ENCODE measurements at places on chromosomes 4 and X.

DNA sequence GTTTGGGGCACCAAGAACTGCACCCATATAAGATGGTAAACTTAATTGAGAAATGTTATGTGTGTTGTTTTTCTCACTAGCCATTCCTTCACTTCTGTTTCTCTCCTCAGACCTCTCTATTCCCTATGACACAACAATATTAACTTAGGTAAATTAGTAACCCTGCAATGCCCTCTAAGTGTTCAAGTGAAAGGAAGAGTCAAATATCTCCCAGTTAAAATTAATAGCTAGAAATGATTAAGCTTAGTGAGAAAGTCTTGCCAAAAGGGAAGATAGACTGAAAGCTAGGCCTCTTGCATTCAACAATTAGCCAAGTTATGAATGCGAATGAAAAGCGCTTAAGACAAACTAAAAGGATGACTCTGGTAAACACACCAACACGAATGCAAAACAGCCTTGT, 132.9 kb upstream of the KLF8 start:
- DNase-seq, result no peak

- DNase-seq, result no peak
Observed at GRCh38 chrX:136051611-136052010, 66.4 kb downstream of the SLC9A6 start.

GRCh38 chrX:40644821-40645358, 2.5 kb downstream of the CXorf38 start:
- no peak for DNase-seq

DNA sequence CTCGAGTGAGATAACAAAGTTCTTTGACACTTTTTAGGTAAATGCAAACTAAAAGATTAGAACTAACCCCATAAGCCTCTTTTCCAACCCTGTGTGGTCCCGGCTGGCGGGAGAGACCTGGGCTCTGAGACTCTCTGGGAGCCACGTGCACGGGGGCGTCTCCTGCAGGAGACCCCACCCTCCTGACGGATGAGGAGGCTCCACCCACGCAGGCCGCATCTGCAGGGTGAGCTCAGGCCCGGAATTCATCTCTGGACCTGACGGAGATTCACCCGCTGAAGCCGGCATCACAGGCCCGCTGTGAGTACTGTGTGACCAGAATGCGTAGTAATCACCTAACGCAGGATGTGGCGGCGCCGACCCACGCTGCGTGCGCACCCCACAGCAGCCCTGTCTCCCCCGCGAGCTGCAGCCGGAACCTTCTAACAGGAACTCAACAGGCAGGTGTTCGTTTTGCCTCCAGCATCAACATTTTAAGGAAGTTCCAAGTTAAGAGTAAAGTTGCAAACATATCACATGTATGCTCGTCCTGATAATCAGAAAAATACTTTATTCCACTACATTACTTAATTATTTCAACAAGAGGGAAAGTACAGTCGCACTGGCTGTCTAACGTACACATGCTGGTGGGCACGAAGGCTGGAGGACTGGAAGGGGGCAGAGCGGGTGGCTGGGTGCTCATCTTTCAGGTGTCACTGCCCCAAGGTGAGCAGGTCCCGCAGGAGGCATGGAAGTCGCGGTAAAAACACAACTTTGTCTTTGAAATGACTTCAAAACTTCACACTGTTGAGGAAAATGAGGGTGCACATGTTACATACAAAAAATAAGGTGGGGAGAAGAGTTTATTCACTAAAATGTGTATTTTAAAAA, 44.5 kb downstream of the FGFRL1 start:
- no peak for DNase-seq

GRCh38 chr4:141302924-141303323, 82.2 kb downstream of the ZNF330 start:
- DNase-seq, result no peak

Data from HAP-1 (cell line).